ENCODE measurements at places on chromosomes 3 and 15.

DNA sequence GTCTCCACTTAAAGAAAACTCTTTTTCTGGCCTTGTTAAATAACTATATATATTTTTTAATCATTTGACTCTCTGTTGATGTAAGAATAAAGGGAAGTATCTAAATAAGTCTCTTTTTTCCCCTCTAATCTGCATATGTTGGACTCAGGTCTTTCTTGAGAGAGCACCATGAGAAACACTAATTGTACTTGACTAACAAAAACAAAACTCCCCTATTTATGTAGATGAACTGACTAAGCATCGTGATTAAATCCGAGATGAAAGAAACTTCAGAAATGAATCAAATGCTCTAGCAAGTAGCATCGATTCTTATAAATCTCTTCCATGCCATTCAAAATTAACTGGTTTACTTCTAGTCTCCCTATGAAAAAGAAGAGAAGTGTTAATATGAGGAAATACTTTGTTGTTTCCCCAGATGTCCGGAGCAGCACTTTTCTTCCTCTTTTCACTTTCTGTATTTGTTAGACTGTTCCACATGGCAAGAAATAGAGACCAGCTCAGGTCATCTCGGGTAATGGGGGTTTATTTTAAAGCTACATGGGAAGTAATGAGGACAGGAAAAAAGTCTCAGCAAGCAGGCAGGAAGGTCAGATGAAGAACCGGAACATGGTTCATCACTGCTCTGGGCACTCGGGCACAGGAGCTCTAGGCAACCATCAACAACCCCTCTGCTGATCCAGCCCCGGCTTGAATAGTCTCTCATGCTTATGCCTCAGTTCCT is 288.3 kb downstream of the CNTN6 start:
- DNase-seq = no peak

DNA sequence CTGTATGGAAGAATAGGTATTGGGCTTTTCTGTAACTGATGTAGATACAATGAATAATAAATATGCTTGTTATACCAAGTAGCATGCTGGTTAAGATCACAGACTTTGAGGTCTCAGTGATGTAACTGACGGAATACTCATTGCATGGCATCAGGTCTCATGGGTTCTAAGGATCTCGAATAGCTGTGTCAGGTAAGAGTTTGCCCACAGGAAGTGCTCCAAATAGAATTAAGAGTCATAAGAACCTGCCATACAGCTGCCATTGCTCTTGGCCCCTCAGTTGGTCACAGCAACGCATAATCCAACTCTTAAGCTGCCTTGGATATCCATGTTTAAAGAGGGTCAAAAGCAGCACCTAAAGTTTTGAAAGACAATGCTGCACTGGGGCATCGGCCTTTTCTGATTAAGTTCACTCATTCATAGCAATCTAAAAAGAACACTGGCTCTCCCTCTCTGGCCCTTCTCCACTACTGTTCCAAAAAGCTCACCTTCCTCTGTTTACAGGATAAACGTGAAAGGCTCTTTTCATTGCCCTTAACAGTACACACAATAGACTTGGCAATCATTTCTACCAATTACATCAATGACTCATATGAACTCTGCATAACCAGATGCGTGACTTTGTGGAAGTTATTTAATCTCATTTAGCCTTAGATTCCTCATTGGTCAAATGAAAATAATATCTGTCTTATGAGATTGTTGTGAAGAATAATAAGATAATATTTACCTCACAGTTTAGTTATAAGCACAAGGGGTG is 74.6 kb downstream of the ZBTB20 start:
- DNase-seq = no peak

GRCh38 chr3:129424185-129424841 is 4.1 kb downstream of the EFCAB12 start:
- no peak for DNase-seq

- DNase-seq = no peak
These were observed 249.9 kb upstream of the ST8SIA2 start for GRCh38 chr15:92143765-92144164.

DNA sequence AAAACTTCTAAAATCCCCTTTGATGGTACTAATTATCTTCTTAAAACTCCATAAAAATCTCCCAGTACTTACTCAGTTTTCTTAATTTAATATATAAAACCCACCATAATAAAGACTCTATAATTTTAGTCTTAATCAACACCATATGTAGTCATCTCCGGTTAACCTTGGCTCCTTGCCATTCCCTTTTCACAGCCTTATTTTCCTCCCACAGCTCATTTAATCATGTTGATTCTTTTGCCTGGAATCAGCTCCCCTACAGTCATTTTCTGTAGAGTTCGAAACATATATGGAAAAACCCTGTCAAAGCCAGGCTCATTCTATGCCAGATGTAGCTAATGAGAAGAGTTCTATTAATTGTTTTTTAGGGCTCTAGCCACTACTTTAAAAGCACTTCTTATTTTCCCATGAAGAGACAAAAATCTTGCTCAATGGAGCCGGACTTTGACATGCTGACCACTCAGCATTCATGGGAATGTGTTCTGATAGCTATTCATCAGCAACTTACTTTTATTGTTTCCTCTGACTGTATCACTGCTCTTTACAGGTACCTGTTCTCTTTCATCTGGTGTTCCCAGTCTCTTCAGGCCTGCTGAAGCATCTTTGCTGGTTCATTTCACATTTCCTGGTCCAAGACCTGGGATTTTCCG is 573.4 kb downstream of the NAALADL2 start:
- no peak for DNase-seq
